Stimulated activated CD4-positive, alpha-beta T cell treated with anti-CD3 and anti-CD28 coated beads, TNF-alpha, amount 100 ng/mL, for 4 hours (primary cell): ENCODE measurements at places on chromosomes 6 and 20.

- no peak for DNase-seq
Observed at GRCh38 chr6:30244560-30244959, 31.4 kb upstream of the TRIM26 start.

- DNase-seq = no peak
Observed at GRCh38 chr6:54415517-54415916, 107.3 kb downstream of the TINAG start.

- DNase-seq = no peak
Observed at GRCh38 chr6:15504581-15505350, 158.1 kb downstream of the DTNBP1 start.

- no peak for DNase-seq
Observed at GRCh38 chr20:62588458-62589149, 53.7 kb upstream of the SLCO4A1 start.

- no peak for DNase-seq
Observed at GRCh38 chr6:136784910-136785746, 7.1 kb downstream of the MAP3K5 start.

DNA sequence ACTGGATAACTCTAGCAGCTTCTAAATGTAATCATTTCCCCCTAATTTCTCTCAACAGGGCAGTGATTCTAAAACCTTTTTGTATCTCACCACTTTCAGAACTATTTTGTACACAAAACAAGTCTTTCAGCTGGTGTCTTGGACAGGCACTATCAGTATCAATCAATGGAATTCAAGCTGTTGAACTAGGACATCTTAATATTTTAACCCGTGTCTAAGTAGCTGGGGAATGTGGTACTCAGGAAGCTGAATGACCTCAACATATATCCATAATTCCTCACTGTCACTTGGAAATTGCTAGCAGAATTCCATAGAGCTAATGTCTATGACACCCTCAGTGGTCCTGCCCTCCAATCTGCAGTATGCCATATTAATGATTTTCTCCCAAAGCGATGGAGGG is 24.5 kb downstream of the ADAT2 start:
- no peak for DNase-seq

DNA sequence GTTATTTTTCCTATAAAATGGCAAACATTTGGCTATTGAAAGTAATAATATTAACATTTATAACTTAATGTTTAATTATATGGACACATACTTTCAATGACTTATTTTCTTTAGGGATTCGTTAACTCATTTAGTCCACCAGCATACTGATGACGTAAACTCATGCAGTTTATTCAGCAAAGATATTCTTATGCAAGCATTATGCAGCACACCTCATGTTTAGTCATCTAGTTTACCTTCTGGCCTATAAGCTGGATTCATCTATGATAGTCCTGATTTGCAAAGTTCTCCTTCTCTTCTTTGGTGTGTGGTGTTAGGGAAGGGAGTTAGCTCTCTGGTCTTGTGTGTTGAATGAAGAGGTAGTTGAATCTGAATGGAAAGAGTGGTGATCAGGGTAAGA is 60.0 kb downstream of the OR2J2 start:
- no peak for DNase-seq

DNA sequence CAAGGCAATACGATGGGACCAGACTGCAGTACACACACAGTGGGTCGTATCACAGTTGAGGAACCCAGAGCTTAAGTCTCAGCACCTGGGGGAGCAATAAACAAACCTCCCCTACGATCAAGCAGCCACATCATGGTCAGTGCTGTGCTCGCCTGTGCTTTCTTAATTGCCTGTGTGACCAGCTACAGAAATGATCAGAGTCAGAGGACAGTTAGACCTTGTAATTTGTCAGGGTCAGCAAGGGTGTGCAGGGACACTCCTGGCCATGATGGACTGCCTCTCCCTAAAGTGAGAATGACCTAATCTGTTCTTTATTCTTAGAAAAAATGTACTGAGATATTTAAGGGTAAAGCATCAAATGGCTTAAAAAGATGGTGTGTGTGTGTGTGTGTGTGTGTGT is 78.4 kb downstream of the OPRM1 start:
- no peak for DNase-seq

DNA sequence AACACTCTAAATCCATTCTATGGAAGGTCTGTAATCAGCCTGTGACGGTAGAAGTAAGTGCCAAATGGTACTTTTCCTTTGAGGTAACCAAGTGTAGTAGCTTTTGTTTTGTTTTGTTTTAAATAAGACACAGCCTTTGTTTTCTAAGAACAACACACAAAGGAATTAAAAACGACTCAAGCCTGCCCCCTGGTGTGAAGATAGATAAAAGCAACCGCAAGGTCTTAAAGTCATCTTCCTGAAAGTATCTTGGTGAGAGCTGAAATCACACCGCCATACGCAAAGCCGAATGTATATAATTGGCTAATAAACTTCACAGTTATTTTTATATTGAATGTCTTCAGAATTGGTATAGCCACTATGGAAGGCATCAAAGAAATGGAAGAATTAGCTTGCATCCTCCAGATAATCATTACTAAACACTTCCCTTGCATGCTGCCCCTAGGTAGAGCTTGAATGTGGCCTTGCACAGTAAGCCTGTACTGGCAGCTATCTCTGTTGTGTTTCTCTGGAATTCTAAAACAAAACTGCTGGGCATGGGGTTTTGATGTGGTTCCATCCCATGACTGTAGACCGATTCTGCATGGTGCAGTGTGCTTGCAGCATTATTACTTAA is 95.6 kb downstream of the LAMP5 start:
- DNase-seq = no peak

DNA sequence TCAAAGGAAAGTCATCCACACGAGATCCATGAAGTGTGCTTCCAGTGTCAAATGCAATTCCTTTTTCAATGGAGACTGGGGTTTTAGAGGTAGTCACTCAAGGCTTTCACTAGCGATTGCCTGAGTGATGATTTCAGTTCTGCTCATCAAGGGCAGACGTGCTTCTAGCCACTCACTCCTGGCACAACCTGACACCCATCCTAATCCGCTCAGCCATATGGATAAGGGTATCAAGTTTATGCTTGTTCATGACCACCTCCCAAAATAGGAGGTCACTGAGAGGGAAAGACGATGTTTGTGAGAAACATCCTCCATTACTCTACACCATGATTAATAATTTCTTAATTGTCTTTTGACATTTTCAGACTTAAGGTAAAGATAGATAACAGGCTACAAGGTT is 91.3 kb upstream of the HEY2 start:
- no peak for DNase-seq

DNA sequence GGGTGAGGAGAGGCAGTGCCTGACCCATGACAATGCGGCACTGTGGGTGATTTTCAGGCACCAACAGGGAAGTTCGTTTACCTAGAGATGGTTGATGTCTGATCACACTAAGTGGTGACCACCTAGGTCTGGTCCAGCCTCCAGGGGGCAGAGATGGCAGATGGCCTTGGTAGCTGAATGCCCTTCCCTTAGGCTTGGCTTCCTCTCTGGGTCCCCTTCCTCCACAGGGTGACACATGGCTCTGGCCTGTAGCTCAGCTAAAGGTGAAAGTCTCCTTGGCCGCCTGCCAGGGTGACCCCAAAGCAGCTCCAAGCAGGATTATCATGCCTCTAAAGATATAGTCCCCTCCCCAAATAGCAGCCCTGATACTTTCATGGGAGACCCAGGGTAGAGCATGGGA is 6.4 kb downstream of the GDAP1L1 start:
- DNase-seq = no peak

DNA sequence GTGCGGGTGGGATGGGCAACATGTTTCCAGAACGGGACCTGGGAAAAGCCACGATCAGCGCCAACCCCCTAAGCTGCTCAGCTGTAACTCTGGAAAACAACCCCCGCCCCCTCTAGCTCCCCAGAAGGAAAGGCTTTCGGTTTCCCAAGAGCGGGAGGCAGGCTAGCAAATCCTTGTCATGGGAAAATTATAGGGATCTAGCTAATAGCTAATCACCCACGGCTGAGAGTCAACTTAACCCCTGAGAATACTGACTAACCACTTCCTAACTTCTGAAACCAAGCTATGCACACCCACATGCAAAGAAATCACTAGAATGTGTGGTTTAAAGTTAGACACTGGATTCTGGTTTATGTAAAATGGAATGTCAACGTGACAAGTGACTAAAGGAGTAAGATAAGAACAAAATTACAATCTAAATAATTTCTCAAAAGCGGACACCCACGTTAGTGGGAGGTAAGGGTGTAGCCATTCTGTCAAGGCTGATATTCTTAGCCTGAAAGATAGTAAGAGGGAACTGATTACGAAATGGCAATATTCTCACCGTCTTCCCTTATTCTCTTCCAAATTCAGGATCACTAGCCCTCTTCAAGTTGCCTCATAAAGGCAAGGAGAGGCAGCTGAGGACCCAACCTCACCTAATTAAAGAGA is 20.1 kb downstream of the JAG1 start:
- DNase-seq = no peak

GRCh38 chr6:33777398-33778388 is 11.2 kb downstream of the LEMD2 start:
- no peak for DNase-seq

- no peak for DNase-seq
Observed at GRCh38 chr20:46256293-46256692, 52.0 kb downstream of the CDH22 start.

- peak; percentile 12 for DNase-seq
Observed at GRCh38 chr6:150599199-150600009, at the start of gene PLEKHG1. Gene PLEKHG1, plus strand, starts transcription at chr6:150599885. Its CDS starts 133,797 bp downstream, at chr6:150733682.

GRCh38 chr6:160442151-160442550 is 94.0 kb downstream of the SLC22A3 start:
- DNase-seq = no peak

GRCh38 chr6:157090736-157091135 is 232.6 kb downstream of the TMEM242 start:
- DNase-seq = no peak

DNA sequence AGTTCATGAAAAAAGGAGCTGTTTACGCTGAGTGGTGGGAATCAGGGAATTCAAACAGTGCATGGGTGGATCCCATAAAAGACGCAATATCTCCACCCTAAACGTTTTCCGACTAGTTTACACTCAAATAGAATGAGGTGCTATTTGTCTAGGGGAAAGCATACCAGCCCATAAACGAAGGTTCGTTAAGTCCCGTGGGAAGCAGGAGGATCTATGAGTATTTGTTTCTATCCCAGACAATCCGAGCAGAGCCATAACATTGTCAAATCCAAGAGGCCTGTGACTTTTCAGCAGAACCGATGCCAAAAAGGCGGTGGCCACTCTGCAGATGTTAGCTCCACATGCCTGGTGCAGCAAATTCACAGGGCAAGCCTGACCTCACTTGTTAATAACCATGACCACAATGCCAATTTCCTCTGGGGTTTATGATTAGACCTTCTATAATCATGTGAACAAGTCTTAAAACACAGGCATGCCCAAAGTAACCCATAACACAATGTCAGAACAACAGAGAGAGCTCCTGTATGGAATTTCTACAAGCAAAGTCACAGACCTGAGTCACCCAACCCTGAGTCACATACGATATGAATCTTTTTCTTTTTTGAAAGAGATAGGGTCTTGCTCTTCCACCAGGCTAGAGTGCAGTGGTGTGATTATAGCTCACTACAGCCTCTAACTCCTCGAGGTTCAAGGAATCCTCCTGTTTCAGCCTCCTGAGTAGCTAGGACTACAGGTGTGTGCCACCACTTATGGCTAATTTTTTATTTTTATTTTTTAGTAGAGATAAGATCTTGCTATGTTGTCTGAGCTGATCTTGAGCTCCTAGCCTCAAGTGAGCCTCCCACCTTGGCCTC is 123.3 kb downstream of the KIF13A start:
- DNase-seq = no peak

- no peak for DNase-seq
Observed at GRCh38 chr6:118696271-118696670, 44.9 kb upstream of the CEP85L start.

- DNase-seq = no peak
Observed at GRCh38 chr20:51460569-51461265, 81.8 kb downstream of the NFATC2 start.

- DNase-seq = no peak
Observed at GRCh38 chr20:63572788-63573646, 1.0 kb downstream of the HELZ2 start.

DNA sequence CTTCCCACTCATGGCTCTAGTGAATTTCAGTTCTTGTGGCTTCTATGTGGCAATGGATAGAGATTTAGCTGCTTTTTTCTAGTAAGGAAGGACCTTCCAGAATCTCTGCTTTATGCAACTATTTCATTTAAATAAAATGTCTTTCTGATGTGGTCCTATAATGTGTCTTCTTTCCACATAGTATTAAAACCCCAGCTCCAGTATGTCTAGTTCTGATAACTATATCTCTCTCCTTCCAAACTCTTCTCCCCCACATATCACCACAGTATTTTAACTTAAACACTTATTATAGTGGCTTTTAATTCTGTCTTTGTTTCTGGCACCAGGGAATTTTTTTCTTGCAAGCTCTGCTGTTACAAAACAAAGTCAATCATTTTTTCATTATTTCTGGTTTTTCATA is 40.6 kb upstream of the SUMO4 start:
- no peak for DNase-seq

DNA sequence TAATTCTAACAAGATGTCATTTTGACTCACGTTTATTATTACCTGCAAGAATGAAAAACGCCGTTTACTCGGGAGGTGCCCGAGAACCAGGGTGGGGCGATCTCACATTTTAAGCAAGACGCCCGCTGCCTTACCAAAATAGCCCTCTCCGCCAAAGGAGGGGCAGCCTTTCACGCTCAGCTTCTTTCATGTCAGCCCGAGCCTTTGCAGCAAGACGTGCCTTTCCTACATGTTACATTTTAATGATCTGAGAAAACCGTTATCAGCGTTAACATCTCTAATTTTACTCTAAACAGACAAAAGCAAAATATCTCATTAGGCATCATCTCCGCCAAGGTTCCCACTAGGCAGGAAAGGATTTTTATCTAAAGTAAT is 2.0 kb downstream of the BACH2 start:
- no peak for DNase-seq

DNA sequence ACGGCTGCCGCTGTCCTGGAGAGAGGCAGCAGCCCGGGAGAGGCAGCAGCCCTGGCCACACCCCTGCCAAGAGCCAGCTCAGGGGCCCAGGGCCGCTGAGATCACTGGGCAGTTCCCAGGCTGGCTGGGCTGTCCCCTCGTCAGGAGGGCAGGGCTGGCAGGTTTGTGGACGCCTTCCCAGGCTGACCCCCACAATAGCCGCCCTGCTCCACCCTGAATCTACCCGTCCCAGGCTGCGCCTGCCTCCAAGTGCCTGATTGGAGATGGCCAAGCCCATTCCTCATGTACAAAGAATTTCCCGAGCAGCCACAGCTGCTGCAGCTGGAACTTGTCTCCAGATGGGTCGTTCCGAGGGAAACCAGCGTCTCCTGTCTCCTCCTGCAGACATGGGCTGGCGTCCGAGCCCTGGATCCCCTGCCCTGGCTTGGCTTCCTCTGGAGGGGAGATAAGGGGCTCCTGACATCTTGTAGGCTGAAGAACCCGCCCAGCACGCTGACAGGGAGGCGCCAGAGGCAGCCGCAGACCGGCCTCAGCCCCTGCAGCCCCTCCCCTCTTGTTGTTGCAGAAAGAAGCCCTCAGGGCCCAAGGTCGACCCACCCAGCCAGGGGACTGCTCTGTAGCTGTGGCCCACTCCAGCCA is 9.4 kb upstream of the GATA5 start:
- DNase-seq = no peak
